ENCODE measurements at places on chromosomes 4 and X. TPM values are rescaled to one million over a fixed set of nuclear protein-coding genes. Genes with fewer than 3 reads are reported as not detected.

Gene OTUD5
- total RNA-seq: 34.5 TPM

Gene PNPLA4
- total RNA-seq: 12.6 TPM

Gene GPR34
- total RNA-seq: not detected

Gene TLR3
- 4.3 TPM for total RNA-seq

Gene SHROOM2
- 28.8 TPM for total RNA-seq

Data from placental epithelial cell (primary cell).